Stimulated activated CD8-positive, alpha-beta memory T cell treated with anti-CD3 and anti-CD28 coated beads, Interleukin-7, amount 100 ng/mL, for 1 hour (primary cell): ENCODE measurements at places on chromosomes 16 and 17.

GRCh38 chr17:82667668-82668000, 19.4 kb upstream of the WDR45B start:
- no peak for DNase-seq

- DNase-seq, result no peak
Observed at GRCh38 chr16:53043428-53043831, 9.3 kb downstream of the CHD9NB start.

DNA sequence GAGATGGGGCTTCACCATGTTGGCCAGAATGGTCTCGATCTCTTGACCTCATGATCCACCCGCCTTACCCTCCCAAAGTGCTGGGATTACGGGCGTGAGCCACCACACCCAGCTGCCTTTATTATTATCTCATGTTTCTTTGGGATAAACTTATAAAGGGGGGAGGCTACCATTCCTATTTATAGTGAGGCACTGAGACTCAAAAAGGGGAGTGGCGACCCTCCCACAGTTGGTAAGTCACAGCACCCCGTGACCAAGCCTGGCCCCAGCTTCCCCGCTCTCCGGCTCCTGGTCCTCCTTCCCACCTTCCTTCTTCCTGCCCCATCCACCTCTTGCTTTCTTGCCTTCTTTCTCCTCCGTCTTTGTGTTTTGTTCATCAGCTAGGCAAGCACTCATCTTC, 5.2 kb downstream of the MYH3 start:
- DNase-seq, result no peak

DNA sequence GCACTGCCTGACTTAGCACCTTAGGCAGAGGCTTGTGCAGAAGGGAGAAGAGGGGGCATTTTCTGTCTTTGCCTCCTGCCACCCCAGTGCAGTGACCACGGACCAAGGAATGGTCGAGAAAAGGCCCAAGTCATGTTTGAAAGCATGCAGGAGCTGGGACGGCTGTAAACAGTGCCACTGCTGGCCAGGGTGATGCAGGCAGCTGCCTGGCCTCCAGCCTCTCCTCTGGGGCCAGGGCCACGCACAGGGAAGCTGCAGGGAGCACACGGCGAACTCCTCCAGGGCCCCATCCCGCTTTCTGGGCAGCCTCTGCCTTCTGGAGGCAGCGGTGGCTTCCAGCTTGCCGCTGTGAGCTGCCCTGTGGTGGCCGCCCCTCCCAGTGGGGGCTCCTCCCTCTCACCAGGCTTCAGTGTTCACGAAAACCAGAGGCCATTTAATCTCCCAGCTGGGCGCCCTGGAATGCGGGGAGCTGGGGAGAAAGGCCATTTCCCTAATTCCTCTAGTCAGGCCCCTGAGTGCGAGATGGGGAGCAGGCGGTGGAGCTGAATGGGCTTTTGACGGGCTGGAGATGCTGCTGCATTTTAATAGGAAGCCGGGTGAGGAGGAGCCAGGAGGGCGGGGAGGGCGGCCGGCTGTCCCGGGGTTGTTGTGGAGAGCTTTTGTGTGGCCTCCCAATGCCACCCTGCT, 28.7 kb upstream of the DNAI2 start:
- no peak for DNase-seq

DNA sequence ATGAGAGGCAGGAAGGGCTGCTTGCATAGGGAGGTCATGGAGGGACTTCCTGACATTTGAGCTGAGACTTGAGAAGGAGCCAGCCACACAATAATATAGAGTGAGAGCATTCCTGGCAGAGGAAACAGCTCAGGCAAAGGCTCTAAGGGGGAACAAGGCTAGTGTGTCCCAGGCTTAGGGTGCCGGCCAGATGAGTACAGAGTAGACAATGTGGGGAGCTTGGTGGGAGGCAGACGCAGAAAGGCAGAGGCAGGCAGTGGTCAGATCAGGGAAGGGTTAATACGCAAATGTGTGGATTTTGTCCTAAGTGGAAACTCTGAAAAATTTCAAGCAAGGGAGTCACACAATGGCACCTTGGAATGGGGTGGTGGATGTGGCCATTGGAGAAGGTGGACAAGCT, 31.3 kb downstream of the CD300LB start:
- DNase-seq, result no peak

DNA sequence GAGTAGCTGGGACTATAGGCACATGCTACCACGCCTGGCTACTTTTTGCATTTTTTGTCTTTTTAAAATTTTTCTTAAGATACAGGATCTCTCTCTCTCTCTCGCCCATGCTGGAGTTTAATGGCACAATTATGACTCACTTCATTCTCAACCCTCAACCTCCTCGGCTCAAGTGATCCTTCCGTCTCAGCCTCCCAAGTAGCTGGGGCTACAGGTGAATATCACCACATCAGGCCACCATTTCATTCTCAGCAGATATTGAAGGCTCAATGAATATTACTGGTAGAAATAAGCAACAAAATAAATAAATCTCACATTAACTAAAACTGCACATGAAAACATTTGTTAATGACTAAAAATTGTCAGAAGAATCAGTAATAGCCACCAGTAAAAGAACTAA, 41.7 kb downstream of the BRIP1 start:
- no peak for DNase-seq

GRCh38 chr17:70604854-70605253, 435.5 kb downstream of the KCNJ2 start:
- no peak for DNase-seq

DNA sequence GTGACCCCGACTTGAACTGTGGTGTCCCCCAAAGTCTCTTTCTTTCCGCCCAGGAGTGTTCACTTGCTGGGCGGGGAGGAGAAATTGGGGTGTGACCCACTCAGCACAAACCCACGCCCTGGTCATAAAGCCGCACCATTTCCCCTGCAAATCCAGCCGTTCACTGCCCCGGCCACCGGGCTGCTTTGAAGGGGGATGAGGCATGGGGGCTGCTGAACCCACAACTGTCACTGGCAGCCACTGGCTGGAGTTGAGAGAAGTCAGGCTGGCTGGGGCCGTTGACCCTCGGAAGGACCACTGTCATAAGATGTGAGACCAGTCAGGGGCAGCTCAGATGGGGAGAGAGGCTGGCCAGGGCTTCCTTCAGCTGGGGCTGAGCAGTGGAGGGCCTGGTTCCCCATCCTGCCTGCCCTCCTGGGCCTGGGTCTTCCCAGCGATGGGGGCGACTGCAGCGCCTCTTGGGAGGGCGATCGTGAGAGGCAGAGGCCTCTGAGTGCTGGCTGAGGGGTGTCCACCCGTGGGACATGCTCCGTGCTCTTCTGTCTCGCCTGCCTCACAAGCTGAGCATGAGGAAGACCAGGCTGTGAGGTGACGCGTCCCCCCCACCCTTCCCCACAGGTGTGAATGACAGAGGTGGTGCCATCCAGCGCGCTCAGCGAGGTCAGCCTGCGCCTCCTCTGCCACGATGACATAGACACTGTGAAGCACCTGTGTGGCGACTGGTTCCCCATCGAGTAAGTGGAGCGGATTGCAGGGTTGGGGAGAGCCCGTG, 19.5 kb downstream of the C16orf90 start:
- no peak for DNase-seq

DNA sequence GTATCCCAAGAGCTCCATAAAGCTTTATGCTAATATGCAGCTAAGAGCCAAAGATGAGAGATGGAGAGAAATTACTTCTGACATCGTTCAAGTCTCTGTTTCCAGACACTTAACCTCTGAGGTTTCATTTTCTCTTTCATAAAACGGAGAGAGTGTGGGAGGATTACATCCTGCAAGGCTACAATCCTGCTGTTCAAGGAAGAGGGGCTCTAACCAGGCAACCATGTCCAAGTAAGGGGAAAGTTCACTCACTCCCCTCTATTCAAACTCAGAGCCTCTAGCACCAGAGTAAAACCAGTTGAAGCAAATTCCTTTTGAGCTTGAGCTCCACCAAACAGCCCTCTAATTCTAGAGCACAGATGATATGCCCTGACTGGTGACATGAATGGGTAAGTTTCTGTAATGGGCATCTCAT, 397.4 kb downstream of the NPIPA8 start:
- no peak for DNase-seq

DNA sequence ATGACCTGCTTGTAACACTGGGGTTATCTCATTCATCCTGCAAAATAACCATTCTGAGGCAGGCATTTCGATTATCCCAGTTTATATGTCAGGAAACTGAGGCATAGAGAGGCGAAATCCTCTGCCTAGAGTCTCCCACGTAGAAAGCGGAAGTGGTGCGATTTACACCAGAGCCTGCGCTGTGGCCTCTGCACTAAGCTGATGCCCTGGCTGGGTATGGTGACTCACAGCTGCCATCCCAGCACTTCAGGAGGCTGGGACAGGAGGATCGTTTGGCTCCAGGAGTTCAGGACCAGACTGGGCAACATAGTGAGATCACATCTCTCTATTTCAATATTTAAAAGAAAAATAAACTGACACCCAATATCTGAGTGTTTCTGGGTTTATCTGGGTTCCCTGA, 59.3 kb upstream of the BCO1 start:
- DNase-seq, result no peak

DNA sequence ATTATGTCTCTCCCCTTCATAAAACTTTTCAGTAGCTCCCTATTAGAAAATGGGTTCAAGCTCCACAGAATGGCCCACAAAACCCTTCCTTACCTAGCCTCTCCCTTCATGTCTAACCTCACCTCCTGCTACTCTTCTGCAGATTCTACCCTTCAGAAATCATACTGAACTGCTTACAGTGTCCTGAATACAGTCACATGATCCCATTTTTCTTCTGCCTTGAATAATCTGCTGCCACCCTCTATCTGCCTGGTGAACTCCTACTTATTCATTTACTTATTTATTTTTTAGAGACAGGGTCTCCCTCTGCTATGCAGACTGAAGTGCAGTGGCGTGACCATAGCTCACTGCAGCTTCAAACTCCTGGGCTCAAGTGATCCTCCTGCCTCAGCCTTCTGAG, 15.0 kb downstream of the LASP1NB start:
- no peak for DNase-seq

- no peak for DNase-seq
Observed at GRCh38 chr17:1977583-1978395, 47.3 kb downstream of the RTN4RL1 start.

GRCh38 chr16:72876221-72876620, 171.7 kb downstream of the ZFHX3 start:
- DNase-seq, result no peak

DNA sequence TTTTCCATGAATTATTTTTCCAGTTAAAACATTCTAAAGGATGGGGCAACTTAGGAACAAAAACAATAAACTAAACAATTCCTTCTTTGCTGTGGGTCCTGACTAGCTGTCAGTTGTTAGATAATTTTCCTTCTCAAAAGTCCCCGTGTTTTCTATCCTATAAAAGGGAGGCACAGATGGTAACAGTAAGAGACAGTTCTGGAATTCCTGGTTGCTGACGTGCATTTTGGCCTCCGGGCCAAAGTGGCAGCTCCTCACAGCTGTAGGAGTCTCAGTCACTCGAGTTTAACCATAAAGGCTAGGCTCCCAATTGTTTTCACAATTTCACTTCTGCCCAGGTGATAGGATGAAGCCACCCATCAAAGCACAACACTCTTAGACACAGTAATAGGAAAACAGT, 77.0 kb upstream of the ZNF423 start:
- no peak for DNase-seq

- DNase-seq, result no peak
Observed at GRCh38 chr16:57115514-57116182, 23.3 kb downstream of the CPNE2 start.

- no peak for DNase-seq
Observed at GRCh38 chr17:34485999-34486398, 93.4 kb upstream of the TMEM132E start.

GRCh38 chr16:31201582-31202413, 762 bp downstream of the PYCARD start:
- no peak for DNase-seq

GRCh38 chr16:69423189-69423588, 1.2 kb upstream of the CYB5B start:
- no peak for DNase-seq

GRCh38 chr16:54080524-54081008, 206.0 kb downstream of the IRX3 start:
- DNase-seq, result no peak

DNA sequence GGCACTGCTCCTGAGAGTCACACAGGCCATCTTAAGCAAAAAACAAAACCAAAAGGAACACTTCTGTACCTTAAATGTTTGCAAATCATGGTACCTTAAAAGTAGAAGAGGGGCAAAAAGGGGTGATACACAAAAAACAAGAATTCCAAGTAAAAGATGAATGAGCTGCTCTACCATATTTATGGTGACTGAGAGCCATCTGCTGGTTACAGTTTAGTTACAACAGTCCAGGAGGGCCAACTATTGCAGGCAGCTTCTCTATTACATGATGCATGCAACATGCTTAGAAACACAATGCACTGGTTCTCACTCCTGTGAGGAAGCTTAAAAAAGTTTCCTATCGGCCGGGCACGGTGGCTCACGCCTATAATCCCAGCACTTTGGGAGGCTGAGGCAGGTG, 53.5 kb downstream of the STX8 start:
- DNase-seq, result no peak
